ENCODE measurements at places on chromosomes 1 and 21.

DNA sequence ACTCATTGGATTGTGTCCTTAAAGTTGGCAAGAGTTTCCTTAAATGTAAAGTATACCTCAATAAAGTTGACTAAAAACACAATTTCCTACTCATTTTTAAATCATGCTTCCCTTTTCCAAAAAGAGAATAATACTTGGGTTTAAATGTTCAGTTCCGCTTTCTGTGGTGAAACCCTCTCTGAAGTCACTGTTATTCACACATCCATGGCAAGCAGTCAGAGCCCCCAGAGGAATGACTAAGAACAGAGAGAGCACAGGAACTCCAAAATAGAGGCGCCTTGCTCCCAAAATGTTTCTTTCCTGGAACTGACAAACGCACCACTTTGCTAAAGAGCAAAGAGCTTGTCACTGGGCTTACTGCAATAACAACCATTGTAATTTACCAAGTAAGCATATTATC, 142.5 kb downstream of the TIAM1 start:
- DNase-seq = peak; percentile 18

DNA sequence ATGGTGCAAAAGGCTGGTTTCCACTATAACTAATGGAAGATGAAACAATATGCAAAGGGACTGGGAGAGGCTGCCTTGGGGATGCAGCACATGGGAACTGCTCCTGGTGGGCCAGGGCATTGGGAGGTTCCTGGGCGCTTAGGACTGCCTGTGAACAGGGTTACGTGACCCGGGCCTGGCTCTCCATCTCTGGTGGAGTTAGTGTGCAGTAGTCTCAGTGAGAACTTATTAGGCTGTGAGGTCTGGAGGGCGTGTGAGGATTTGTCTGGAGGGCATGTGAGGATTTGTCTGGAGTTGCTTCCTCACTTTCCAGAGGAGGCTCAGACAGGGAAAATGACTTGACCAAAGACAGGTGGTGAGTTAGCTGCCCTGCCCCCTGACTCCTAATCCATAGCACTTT, 1.5 kb upstream of the ETV3L start:
- no peak for DNase-seq

GRCh38 chr1:225428881-225429455, 1.1 kb upstream of the LBR start:
- no peak for DNase-seq

GRCh38 chr1:192906334-192906733, 97.5 kb downstream of the RGS2 start:
- DNase-seq = no peak

DNA sequence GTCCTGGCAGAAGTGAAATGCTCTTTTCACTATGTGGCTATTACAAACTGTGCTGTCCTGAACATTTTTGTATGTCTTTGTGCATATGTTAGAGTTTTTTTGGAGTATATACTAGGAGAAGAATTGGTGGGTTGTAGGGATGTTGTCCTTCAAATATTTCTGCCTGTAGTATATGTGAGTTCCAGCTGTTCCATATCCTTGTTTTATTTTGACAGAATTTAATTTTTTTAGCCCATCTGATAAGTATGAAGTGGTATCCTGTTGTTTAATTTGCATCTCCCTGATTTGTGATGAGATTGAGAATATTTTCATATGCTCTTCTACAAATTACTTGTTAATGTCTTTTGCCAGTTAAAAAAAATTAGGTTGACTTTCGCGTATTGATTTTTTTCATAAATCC, 34.3 kb downstream of the NEK7 start:
- no peak for DNase-seq

DNA sequence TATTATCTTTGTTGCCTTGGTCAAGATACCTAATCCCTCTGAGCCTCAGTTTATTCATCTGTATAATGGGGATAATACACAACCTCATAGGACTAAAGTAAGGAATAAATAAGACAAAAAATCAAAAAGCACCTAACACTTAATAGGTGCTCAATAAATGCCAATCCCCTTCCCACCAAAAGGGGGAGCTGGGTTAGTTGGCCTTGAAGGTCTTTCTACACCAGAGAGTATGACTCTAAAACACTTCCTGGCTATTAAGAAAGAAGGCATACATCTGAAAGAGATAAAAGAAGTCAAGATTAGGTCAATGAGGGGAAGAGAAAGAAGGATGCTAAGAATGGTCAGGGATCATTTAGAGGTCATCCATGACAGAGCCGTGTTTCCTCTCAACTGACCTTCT, 11.1 kb downstream of the VSIG8 start:
- no peak for DNase-seq

- no peak for DNase-seq
Measured at GRCh38 chr1:23759277-23759676, 16.0 kb downstream of the ELOA start.

DNA sequence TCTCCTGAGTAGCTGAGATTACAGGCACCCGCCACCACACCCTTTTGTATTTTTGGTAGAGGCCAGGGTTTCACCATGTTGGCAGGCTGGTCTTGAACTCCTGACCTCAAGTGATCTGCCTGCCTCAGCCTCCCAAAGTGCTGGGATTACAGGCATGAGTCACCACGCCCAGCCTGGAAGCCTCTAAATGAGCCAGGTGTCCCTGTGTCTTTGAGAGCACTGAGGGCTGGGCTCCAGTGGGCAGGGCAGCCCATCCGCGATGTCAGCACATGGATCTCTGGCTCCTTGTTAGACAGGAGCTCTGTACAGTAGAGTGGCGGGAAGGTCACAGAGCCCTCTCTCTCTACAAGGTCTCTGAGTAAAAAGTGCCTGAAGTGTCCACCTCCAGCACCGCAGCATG, 124.3 kb downstream of the PGBD5 start:
- DNase-seq = no peak

DNA sequence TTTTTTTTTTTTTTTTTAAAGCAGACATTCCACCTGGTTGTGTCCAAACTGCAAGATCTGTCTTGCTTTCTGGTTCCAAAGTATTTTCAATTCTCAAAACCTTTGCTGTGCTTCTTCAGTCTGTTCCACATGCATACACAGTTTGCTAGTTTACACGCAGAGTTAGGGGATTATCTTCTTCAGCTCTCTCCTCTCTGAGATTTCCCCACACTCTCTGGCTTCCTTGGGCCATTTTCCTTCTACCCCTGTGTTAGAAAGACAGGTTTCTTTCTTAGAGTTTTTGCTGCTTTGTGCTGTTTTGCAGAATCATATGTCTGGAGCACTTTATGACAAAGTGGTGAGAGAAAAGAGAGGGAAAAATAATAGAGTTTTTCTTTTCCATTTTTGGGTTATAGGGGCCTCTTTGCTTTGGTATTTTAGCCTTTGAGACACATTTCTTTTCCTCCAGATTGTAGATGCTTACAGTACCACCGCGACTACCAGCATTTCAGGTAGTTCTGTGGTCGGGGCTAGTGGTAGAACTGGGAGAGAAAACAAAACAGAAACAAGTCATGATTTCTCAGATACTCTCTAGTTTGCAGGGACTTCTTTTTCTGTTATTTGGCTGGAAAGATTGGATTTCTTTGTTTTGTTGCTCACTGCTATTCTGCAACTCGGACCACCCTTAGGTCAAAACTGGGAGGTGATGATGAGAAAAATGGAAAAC, 66.3 kb downstream of the RABGAP1L start:
- no peak for DNase-seq

DNA sequence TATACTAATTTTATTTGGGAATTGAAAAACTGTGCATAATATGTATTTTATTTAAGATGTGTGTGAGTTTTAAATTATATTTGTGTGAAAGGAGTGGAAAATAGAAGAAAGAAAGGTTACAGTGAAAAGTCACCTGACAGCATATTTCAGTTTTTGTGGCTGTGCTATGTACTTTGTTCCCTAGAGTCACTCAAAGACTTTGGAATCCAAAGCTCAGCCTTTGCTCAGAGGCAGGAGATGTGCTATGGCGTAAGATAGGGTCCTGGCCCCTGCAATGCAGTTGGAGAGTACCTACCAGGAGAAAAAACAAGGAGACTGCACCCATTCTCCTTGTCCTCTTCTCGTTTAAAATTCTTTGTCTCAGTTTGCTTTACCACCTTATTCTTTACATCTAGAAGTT, 2.9 kb downstream of the CCDC30 start:
- no peak for DNase-seq

GRCh38 chr1:11334261-11334804, 61.3 kb downstream of the UBIAD1 start:
- DNase-seq = no peak

GRCh38 chr1:88731475-88732269, 47.6 kb downstream of the PKN2 start:
- DNase-seq = peak; percentile 17

- DNase-seq = no peak
Measured at GRCh38 chr1:55061000-55061705, 21.8 kb downstream of the PCSK9 start.

- DNase-seq = no peak
Measured at GRCh38 chr1:183291216-183291762, 105.2 kb downstream of the LAMC2 start.

- DNase-seq = no peak
Measured at GRCh38 chr1:184708084-184708676, 46.5 kb downstream of the EDEM3 start.

DNA sequence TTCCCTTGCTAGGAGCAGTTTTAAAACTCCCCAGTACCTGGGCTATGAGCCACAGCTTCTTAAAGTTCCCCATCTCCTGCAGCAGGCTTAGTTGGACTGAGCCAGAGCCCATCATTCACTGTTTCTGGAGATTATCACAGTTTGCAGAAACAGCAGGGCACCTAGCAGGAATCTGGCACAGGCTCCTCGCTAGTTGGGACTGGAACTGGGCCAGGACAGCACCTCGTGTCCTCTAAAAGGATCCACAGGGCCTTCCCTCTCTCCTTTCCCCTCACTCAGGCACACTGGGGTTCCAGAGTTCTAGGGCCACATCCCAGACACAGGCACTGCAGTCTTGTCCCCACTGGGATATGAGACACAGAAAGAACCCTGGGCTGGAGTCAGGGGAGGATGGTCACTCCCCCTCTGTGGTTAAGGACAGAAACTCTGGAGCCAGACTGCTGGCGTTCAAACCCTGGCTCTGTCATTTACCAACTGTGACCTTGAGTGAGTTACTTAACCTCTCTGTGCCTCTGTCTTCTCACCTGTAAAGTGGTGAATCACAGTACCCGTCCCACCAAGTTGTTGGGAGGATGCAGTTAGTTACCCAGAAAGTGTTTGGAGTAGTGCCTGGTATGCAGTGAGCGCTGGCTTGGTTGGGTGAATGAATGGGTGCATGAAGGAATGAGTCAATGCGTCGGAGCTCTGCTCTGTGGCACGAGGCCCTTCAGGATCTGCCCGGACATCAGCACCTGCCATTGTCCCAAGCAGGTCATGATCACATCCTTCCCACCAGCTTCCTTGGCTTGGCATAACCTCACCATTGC, 18.8 kb upstream of the ECE1 start:
- no peak for DNase-seq

DNA sequence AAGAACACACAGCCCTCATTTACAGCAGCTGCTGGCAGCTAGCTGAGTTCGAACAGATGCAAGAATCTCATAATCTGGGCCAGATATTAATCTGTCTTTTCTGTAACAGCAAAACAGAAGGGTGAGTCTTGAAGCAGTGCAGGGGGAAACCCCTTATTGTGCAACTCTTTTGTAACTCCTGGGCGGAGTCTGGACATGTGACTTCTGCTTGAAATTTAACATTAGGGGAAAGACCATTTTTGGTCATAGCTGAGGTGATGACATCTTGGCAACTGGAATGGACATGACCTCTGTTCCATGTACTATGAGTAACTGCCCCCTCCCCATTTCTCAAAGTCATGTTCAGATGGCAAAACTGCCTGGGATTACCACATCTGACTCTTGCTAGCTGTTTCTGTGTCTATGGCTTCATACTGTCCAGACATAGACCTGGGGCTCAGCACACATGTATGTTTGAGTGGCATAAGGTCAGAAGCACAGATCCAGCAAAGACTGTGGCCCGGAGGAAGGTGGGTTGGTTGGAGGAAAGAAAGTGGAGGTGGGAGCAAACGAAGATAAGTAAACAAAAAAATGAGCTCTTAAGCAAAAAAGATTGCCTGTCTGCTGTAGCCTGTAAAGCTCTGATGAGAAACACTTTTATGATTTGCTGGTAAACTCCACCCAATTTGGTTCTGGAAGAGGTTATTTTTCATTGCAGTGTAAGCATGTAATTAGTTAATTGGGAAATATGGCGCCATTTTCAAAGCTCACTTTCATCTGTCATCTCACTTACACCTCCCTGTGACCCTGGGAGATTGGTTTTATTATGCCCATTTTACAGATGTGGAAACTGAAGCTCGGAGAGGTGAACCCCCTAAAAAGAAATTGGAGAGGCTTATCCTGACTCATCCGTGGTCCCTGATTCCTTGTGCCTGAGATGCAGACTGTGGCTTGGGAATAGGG, 26.1 kb downstream of the ETS2 start:
- DNase-seq = peak; percentile 49

- no peak for DNase-seq
Measured at GRCh38 chr1:37549341-37549740, 4.8 kb downstream of the SNIP1 start.

- no peak for DNase-seq
Measured at GRCh38 chr1:210457568-210457967, 128.9 kb downstream of the HHAT start.

GRCh38 chr1:107545056-107545577, 404.3 kb downstream of the NTNG1 start:
- no peak for DNase-seq

DNA sequence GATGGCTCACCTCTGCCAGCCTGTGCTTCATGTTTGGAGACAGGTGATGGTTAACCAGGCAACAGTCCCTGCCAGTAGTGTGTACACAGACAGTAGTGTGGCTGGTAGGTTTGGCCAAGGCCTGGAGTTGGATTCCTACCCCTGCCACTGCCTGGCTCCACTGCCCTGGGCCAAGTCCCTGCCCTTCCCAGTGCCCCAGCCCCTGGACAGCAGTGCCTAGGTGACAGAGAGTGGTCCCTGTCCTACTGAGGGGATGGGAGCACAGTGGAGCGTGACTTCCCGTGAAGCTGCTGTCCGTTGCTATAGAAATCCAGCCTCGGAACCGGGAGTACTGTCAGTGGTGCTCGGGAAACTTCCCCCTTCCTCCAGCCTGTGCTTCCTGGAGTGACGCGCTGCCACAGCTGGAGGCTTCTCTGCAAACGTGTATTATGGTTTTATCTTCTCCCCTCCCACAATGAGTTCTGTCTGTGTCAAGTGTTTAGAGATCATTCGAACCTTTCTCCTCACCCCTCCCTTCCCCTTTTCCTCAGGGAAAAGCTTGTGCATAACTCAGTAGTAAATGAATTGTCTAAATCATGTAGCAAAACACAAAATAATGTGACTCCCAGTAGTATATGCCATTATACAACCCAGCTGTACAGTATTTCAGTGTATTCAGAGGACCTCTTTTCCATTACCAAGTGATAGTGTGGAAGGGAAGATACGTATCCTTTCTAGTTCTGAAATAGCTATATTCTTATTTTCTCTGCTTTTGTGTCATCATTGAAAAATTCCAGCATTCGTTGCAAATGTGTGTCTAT, 73.4 kb downstream of the GALNT2 start:
- no peak for DNase-seq

DNA sequence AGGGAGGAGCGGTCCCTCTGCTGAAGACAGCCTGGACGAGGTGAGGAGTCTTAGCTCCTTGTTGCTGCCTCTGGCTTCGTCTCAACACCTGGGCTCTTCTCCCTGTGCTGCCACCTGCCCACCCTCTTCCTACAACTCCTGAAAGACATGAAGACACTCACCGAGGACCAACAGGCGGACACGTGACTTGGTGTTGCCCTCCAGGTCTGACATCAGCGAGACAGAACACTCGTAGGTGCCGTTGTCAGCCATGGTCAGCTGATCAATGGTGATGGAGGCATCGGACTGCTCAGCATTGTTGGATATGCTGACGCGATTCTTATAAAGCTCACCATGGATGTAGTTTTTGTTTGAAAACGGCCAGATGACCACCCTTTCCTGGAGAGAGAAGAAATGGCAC, 21.4 kb downstream of the GPA33 start:
- DNase-seq = no peak

GRCh38 chr1:174818014-174818616, 181.6 kb upstream of the CACYBP start:
- no peak for DNase-seq
